Dorsolateral prefrontal cortex (tissue), 122 donors: ENCODE measurements at places on chromosomes 16 and 17. TPM values are rescaled to one million over a fixed set of nuclear protein-coding genes. Genes with fewer than 3 reads are reported as not detected.

GRCh38 chr17:6205525-6205924 is 135.3 kb downstream of the WSCD1 start:
- DNase-seq, result no peak

HOXB5 gene
- total RNA-seq, result not detected

CAVIN1 gene
- 17.4 TPM for total RNA-seq

GRCh38 chr16:27973678-27974077 is 89.8 kb downstream of the GSG1L start:
- no peak for DNase-seq

CCL13 gene
- not detected for total RNA-seq
